HCT116 (cell line): ENCODE measurements at places on chromosomes 2 and 18. TPM values are rescaled to one million over a fixed set of nuclear protein-coding genes. Genes with fewer than 3 reads are reported as not detected.

The FSHR gene
- total RNA-seq: not detected

- no peak overlapping the region for H3K4me3 ChIP-seq
- peaks cover 4% of the 10 kb centered on the region; the same call in 1 of the 2 replicates for H3K4me1 ChIP-seq
- H3K27me3 ChIP-seq: no peaks in the 10 kb centered on the region; the same call in 1 of the 2 replicates
- no peak overlapping the region for H3K27ac ChIP-seq
Observed at GRCh38 chr18:51235009-51235789, 37.7 kb upstream of the MEX3C start.

GRCh38 chr2:10380048-10380926 is 67.8 kb downstream of the ODC1 start:
- H3K4me1 ChIP-seq: no peaks in the 10 kb centered on the region
- no peaks in the 10 kb centered on the region for H3K27me3 ChIP-seq
- no peak for DNase-seq
- H3K36me3 ChIP-seq: no peaks in the 10 kb centered on the region

GRCh38 chr2:168371273-168372019 is 84.6 kb upstream of the CERS6 start:
- no peak overlapping the region for H3K4me3 ChIP-seq
- H3K4me1 ChIP-seq: no peaks in the 10 kb centered on the region
- H3K36me3 ChIP-seq: no peaks in the 10 kb centered on the region
- H3K27ac ChIP-seq: no peak overlapping the region

DNA sequence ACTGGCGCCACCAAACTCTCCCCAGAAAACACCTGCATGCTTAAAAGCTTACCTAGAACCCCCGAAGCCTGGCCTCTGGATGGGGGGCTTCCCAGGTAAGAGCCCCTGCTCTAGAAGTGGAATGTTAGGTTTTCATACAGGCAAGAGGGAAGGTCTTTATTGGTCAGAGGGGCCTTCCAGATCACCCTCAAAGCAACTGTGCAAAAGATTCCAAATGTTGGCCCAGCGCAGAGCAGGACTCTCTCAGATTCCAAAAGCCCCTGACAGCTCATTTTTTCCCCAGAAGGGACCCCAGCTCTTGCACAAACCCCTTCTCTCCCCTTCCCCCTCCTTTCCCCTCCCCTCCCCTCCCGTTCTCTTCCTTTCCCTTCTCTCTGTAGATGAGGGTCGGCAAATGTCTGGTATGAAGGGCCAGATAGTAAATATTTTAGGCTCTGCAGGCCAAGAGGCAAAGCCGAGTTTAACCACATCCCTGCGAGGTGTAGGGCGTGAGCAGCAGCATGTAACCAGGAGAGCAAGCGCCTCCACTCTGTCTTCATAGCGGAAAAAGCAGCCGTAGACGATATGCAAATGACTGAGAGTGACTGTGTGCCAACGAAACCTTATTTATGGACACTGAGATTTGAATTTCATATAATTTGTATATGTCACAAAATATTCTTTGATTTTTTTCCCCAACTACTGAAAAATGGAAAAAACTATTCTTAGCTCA is 116.9 kb downstream of the SMAD7 start:
- H3K27ac ChIP-seq: peak overlapping the region; percentile 64
- peak overlapping the region; percentile 32 for H3K4me3 ChIP-seq
- H3K27me3 ChIP-seq: no peaks in the 10 kb centered on the region
- no peak for DNase-seq

The ZNF513 gene
- total RNA-seq: 12.8 TPM

The CD8B2 gene
- total RNA-seq: not detected

The GPAT2 gene
- total RNA-seq: 54.2 TPM

- peak; percentile 89 for DNase-seq
- H3K27ac ChIP-seq: peak overlapping the region; percentile 70
- peaks cover 45% of the 10 kb centered on the region for H3K4me1 ChIP-seq
- H3K27me3 ChIP-seq: no peaks in the 10 kb centered on the region
- H3K4me3 ChIP-seq: no peak overlapping the region; the same call in 1 of the 2 replicates
Observed at GRCh38 chr2:238596571-238597551, 170.1 kb downstream of the ASB1 start.

DNA sequence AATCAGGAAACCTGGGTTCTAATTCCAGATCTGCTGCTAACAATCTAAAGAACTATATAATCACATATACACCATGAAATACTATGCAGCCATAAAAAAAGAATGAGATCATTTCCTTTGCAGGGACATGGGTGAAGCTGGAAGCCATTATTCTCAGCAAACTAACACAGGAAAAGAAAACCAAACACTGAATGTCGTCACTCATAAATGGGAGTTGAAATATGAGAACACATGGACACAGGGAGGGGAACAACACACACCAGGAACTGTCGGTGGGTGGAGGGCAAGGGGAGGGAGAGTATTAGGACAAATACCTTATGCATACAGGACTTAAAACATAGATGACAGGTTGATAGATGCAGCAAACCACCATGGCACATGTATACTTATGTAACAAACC is 33.2 kb downstream of the CDH2 start:
- no peaks in the 10 kb centered on the region for H3K4me1 ChIP-seq
- no peak overlapping the region for H3K4me3 ChIP-seq
- H3K27me3 ChIP-seq: no peaks in the 10 kb centered on the region

DNA sequence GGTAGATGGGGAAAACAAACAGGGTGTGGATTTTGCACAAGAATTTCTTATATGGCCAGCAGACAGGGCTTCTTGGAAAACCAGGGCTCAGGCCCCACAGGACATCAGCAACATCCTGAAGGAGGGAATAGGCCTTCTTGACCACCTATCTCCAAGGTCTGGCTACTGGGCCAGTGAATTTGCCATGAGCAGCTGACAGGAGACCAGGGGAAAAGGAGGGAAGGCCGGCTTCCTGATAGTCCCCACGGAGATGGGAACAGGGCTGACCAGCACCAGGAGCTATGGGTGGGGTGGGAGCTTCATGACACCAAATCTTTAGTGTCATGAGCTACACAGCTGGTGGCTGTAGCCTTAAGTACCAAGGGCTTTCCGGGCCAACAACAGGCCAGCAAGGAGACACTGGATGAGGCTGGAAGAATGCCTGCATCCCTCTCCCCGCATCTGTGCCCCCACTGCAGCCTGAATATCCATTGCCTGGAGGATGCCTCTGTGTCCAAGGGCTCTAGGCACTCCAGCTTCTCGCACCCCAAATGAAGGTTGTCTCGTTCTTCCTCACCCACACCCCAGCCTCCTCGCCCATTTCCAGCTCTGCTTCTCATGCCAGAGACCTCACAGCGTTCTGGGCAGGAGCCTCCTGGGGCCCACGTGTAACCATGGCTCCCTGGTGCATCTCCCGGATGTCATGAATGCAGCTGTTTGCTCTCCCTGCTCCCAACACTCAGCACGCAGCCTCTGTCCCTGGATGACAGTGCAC is 74.8 kb downstream of the EMX1 start:
- H3K4me3 ChIP-seq: no peak overlapping the region
- H3K27ac ChIP-seq: no peak overlapping the region
- H3K27me3 ChIP-seq: no peaks in the 10 kb centered on the region
- H3K36me3 ChIP-seq: no peaks in the 10 kb centered on the region
- no peak for DNase-seq
- H3K4me1 ChIP-seq: no peaks in the 10 kb centered on the region

The HK2 gene
- 42.5 TPM for total RNA-seq

The ITM2C gene
- total RNA-seq: 117 TPM

The GKN1 gene
- total RNA-seq: not detected

DNA sequence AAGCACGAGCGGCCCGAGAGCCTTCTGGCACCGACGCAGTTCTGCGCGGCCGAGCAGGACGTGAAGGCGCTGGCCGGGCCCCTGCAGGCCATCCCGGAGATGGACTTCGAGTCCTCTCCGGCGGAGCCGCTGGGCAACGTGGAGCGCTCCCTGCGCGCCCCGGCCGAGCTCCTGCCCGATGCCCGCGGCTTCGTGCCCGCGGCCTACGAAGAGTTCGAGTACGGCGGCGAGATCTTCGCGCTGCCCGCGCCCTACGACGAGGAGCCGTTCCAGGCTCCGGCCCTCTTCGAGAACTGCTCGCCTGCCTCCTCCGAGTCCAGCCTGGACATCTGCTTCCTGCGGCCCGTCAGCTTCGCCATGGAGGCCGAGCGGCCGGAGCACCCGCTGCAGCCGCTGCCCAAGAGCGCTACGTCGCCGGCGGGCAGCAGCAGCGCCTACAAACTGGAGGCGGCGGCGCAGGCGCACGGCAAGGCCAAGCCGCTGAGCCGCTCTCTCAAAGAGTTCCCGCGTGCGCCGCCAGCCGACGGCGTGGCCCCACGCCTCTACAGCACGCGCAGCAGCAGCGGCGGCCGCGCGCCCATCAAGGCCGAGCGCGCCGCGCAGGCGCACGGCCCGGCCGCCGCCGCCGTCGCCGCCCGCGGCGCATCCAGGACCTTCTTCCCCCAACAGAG is 70.4 kb downstream of the ARHGEF33 start:
- no peaks in the 10 kb centered on the region for H3K4me1 ChIP-seq
- DNase-seq: no peak
- H3K36me3 ChIP-seq: no peaks in the 10 kb centered on the region
- H3K4me3 ChIP-seq: no peak overlapping the region
- no peaks in the 10 kb centered on the region for H3K27me3 ChIP-seq

The RSAD2 gene
- total RNA-seq: not detected

GRCh38 chr2:135163306-135163705 is 111.2 kb downstream of the RAB3GAP1 start:
- H3K27me3 ChIP-seq: no peaks in the 10 kb centered on the region
- no peaks in the 10 kb centered on the region for H3K4me1 ChIP-seq
- DNase-seq: no peak

The LIMS2 gene
- total RNA-seq: 3.7 TPM

- H3K27ac ChIP-seq: no peak overlapping the region
- no peak overlapping the region for H3K4me3 ChIP-seq
- H3K27me3 ChIP-seq: peaks cover 35% of the 10 kb centered on the region
- no peaks in the 10 kb centered on the region for H3K36me3 ChIP-seq
Observed at GRCh38 chr2:216727346-216728122, 32.2 kb upstream of the IGFBP5 start.

DNA sequence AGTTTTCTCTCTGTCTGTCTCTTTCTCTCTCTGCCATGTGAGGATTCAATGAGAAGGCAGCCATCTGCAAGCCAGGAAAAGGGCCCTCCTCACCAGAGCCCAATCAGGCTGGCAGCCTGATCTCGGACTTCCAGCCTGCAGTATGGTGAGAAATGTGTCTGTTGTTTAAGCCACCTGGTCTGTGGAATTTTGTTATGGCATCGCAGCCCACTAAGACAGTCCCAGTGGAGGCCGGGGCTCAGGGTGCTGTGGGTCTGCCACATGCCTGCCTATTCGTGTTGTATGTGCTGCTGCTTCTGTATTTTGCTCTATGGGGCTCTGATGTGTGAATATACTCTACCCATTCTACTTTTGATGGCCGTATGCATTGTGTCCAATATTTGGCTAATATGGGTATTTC is 139.0 kb upstream of the HS6ST1 start:
- no peaks in the 10 kb centered on the region for H3K4me1 ChIP-seq
- no peak overlapping the region for H3K27ac ChIP-seq
- no peak overlapping the region for H3K4me3 ChIP-seq
- H3K36me3 ChIP-seq: no peaks in the 10 kb centered on the region
- H3K27me3 ChIP-seq: peaks cover 10% of the 10 kb centered on the region; the same call in 1 of the 2 replicates
- no peak for DNase-seq

DNA sequence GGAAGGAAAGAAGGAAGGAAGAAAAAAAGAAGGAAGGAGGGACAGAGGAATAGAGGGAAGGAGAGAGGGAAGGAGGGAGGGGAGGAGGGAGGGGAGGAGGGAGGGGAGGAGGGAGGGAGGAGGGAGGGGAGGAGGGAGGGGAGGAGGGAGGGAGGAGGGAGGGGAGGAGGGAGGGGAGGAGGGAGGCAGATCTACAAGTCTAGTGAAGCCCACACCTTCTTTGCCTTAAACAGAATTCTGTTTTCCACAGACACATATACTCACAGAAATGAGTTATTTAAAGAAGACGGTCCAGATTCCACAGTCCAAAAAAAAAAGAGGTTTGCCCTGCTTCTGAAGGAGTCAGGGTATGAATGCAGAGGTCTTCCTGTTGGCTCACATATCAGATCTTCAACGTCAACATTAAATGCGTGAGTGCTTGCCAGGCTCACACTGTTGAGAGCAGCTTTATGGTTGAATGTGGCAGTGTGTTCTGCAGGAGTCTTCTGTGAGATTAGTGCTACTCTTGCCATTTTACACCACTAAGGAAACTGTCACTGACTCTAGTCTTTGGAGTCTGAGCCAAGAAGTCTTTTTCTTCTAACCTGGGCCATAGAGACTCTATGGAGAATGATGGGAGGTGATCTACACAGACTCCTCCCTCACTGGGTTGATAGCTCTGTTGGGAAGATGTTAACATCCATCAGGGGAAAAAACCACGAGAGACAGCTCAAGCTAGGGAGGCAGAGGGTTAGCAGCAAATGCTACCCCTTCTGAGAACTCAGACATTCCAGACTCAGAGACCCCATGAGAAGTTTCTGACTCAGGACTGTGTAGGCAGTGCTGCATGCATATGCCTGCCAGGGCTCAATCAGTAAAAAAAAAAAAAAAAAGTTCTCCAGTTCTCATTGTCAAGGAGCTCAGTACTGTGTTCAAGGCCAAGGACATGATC is 23.3 kb downstream of the PAX8 start:
- no peak overlapping the region for H3K4me3 ChIP-seq
- H3K4me1 ChIP-seq: no peaks in the 10 kb centered on the region

The FAM110C gene
- 20.3 TPM for total RNA-seq

DNA sequence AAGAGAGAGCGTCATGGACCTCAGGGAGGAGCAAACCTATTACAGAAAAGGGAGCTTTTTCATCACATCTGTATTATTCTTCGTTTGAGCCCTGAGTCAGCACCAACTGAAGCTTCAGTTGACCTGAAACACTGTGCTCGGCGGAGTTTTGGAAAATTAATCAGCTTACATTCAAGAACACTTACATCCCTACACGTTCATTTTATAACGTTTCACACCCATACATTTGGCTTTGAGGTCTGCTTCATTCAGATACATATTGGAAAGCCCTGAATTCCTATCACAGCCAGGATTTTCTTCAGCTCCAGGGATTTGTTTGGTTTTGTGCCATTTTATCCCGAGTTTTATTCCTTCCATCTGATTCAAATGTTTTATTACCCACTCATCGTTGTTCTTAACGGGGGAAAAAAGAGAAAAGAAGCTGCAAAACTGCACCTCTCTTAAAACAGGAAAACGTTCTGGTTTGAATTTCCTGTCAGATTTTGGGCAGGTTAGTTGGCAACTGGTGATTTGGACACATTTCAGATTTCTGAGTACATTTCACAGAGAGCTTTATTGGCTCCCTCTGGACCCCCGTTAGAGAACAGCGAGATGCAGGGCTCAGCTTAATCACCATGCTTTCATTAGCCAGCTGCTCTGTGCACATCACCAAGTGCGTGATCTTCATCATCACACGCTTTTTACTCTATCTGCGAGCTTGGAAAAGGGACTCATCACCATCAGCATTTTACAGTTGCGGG is 88.8 kb downstream of the CDC42EP3 start:
- no peak for DNase-seq
- H3K27ac ChIP-seq: no peak overlapping the region
- H3K36me3 ChIP-seq: no peaks in the 10 kb centered on the region
- H3K4me1 ChIP-seq: peaks cover 36% of the 10 kb centered on the region
- H3K27me3 ChIP-seq: no peaks in the 10 kb centered on the region

- no peaks in the 10 kb centered on the region for H3K27me3 ChIP-seq
- H3K4me3 ChIP-seq: no peak overlapping the region
- H3K27ac ChIP-seq: no peak overlapping the region
Observed at GRCh38 chr2:119234021-119235019, 10.7 kb downstream of the STEAP3 start.
